Endodermal cell (in vitro differentiated cells): ENCODE measurements at places on chromosomes 6 and 20.
A peak's percentile ranks its signal among the peaks of the same experiment; 100 is the strongest.

- DNase-seq: peak; percentile 86
Observed at GRCh38 chr20:62321521-62321948, 18.7 kb downstream of the ADRM1 start.

DNA sequence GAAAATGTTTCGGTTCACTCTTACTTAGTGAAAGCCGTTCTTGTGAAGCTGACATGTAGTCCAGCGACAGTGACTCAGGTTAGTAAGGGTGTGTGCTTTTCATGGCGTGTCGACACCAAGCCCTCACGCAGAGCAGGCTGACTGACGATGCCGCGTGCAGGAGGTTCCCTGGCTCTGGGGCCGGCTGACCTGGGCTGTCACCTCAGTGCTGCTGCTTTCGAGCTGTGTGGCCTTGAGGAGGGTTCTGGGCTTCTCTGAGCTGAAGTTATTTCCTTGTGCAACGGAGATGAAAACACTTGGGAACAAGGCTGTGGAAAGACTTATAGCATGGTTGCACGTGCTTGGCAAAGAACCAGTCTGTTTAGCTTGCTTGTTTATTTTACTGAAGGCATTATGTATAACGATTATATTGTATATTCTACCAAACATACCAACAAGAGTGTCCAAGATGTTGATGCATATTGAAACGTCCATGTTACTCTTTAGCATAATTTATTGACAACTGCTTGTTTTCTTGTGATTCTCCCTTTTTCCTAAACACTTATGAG is 59.2 kb downstream of the PHACTR3 start:
- no peak for DNase-seq

- peak; percentile 92 for DNase-seq
Observed at GRCh38 chr6:24126586-24127192, 674 bp downstream of the NRSN1 start.

DNA sequence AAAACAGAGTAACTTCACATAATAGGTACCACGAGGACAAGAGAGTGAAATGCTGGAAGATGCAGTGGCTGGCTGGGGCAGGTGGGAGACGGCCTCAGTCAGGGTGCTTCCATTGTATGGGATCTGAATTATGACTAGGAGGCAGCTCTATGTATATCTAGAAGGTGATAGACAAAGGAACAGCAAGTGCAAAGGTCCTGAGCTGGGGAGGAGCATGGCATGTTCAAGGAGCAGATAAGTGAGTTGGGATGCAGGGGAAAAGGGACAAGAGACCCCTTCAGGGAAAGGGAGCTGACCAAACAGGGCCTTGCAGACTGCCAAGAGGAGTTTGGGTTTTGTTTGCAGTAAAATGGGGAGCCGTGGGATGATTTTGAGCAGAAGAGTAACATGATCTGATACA is 8.3 kb upstream of the SLC9A8 start:
- DNase-seq: no peak

- peak; percentile 35 for DNase-seq
Observed at GRCh38 chr6:7218406-7218988, 94.5 kb downstream of the SSR1 start.

- DNase-seq: no peak
Observed at GRCh38 chr6:25051083-25051482, 115.3 kb upstream of the RIPOR2 start.

- DNase-seq: peak; percentile 79
Observed at GRCh38 chr20:3461211-3461771, 9.5 kb upstream of the ATRN start.

GRCh38 chr6:107868867-107869611 is 44.9 kb upstream of the SCML4 start:
- no peak for DNase-seq

DNA sequence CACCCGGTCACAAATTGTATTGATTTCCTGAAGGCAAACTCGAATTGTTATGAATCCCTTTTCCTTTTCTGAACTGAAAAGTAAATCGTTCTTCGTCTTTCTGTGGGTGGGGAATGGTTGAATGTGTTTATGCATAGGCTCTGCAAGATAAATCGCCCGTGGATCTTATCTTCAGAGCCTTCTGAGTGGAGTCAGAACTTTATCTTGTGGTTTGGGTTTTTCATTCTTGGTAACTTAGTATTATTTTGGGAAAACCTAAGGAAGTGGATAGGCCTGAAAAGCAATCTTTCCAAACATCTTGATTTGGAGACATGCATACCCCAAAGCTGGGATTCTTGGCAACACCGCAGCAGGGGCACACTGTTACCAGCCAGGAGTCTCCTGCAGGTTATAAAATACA is 122.4 kb downstream of the MAP3K7 start:
- DNase-seq: no peak

DNA sequence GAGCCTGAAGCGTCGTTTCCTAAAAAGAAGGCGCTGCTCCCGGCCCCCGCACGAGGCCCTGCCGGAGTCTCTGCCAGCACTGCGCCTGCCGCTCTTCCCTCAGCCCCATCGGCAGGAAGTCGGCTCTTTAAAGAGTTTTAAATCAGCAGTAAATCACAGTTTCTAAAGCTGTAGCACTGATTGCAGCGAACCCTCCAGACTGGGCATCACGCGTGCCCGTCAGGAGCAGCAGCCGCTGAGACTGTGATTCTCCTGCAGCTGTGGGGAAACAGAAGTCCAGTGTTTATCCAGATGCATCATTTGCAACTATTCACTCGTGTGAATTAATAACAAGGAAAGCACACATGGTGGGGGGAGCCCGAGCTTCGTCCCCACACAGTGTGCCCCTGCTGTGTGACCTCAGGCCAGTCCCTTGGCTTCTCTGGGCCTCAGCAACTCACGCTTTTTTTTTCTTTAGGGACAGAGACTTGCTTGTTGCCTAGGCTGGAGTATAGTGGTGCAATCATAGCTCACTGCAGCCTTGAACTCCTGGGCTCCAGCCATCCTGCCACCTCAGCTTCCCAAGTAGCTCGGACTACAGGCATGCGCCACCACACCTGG is 28.3 kb downstream of the DLL1 start:
- no peak for DNase-seq

- peak; percentile 36 for DNase-seq
Observed at GRCh38 chr20:24767623-24768100, 181.4 kb upstream of the CST7 start.

GRCh38 chr6:55568808-55569439 is 10.1 kb downstream of the HMGCLL1 start:
- DNase-seq: no peak

GRCh38 chr20:5918856-5919625 is 31.3 kb downstream of the TRMT6 start:
- peak; percentile 53 for DNase-seq

GRCh38 chr20:45020236-45020886 is 54.0 kb downstream of the STK4 start:
- DNase-seq: no peak

DNA sequence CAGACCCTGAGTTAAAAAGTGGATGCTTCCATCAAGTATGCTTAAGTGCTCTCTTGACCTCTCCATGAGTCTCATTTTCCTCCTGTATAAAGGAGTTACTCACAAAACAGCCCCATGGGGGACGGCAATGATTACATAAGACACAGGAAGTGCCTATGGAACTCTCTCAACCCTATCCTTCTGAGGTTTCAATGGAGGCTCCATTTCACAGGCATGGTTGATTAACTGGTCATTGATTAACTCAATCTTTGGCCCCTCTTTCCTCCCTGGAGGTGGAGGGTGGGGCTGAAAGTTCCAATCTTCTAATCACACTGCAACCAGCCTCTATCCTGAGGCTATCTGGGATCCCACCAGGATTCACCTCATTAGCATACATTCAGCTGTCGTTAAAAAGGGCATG is 29.3 kb downstream of the CST8 start:
- DNase-seq: no peak

DNA sequence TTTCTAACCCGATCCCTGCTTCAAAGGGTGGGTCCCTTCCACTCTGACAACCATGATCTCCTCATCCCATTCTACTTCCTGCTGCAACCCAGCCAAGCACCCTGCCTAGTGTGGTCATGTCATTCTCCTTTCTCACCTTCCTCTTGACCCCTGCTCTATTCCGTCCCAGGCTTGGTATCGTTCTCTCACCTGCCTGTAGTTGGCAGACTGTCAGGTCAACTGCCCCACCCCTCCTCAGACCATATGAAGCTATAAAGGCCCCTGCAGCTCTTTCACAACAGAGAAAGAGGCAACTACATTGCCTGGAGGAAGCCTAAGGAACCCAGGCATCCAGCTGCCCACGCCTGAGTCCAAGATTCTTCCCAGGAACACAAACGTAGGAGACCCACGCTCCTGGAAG is at the start of gene MUC21:
MUC21 (plus strand) TSS at position 280 of the 400 bp plus-strand sequence. CDS start 241 bp downstream, outside the sequence.
- DNase-seq: no peak

- DNase-seq: no peak
Observed at GRCh38 chr6:96975852-96976251, 51.3 kb downstream of the KLHL32 start.

GRCh38 chr20:39645131-39645530 is 683.0 kb downstream of the DHX35 start:
- no peak for DNase-seq

- DNase-seq: no peak
Observed at GRCh38 chr6:135235716-135236115, 54.6 kb downstream of the MYB start.

DNA sequence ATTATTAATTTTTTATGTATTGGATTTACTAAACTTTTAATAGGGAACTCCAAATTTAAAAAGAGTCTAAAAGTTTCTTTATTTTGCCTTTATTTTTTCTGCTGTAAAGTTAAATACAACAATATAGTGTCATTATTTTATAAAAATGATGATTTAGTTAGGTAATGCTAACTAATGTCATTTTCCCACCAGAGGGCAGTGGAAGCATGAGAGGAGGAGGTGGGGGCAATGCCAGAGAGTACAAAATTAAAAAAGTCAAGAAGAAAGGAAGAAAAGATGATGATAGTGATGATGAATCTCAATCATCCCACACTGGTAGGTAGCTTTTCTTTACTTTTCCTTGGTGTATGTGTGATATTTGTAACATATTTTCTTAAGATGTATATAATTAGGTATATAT is 20.2 kb upstream of the FHL5 start:
- DNase-seq: no peak
